Calu3 (cell line): ENCODE measurements at places on chromosomes 6 and 20. TPM values are rescaled to one million over a fixed set of nuclear protein-coding genes. Genes with fewer than 3 reads are reported as not detected.

Gene MCM9
- total RNA-seq: 17.3 and 24.6 TPM in 2 replicates

Gene CFB
- 944 and 1,205 TPM in 2 replicates for total RNA-seq

Gene TBC1D32
- 8.4 and 8.9 TPM in 2 replicates for total RNA-seq

Gene FOXS1
- total RNA-seq: not detected in 2 replicates

Gene PGBD1
- 3.1 and 4.9 TPM in 2 replicates for total RNA-seq

Gene TNF
- 0.22 and 0.68 TPM in 2 replicates for total RNA-seq

Gene KHDC1
- 4.9 and 5.0 TPM in 2 replicates for total RNA-seq

DNA sequence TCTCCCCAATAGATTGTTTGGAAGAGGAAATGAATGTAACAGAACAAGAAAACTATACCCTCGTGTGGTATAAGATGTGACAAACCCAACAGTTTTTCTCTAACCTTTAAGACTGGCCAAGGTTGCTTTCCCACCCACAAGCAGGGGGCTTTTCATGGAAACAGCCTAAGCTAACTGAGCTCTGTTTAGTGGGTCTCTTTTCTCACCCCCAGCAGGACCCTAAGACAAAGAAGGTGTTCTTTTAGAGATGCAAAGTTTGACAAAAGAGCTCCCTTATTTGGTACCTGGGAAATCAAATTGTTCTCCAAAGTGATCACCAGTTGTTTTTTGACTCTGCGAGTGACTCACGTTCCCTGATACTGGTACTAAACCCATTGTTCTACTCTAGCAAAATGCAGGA lies 59.1 kb downstream of the MBOAT1 start:
- DNase-seq: no peak
- H3K4me1 ChIP-seq: peaks cover 11% of the 10 kb centered on the region
- H3K27me3 ChIP-seq: no peaks in the 10 kb centered on the region
- no peak overlapping the region for H3K27ac ChIP-seq

GRCh38 chr6:156949376-156949775 lies 172.2 kb downstream of the ARID1B start:
- peaks cover 5% of the 10 kb centered on the region for H3K36me3 ChIP-seq
- no peak overlapping the region for H3K4me3 ChIP-seq
- peak overlapping the region; percentile 84 for H3K27ac ChIP-seq
- peaks cover 8% of the 10 kb centered on the region for H3K4me1 ChIP-seq
- H3K27me3 ChIP-seq: no peaks in the 10 kb centered on the region
- DNase-seq: peak; percentile 41

DNA sequence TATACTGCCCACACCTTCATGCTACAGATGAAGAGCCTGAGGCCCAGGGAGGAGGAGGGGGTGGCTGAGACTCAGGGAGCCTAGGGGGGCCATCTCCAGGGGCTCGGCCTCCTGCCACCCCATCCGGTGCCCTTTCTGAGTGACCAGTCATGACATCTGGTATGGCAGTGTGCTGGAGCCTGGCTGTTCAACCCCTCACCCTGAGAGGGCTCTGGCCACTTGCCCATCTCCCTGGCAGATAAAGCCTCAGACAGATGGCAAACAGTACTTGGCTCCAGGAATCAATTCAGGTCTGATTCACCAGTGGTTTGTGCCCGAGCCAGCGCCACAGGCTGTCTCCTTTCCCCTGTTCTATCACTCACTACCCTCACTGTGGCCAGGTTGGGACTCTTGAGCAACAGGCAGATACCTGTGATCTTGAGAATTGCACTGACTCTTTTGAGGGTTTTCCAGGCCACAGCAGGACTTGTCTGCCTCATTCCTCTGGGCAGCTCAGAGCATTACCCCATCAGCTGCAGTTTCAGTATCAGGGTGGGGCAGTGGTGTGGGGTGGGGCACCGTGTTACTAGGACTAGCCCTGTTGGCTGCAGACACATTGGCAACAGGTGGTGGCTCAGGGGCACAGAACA lies 22.8 kb downstream of the SRSF3 start:
- H3K36me3 ChIP-seq: peaks cover 37% of the 10 kb centered on the region
- H3K4me1 ChIP-seq: peaks cover 19% of the 10 kb centered on the region
- no peaks in the 10 kb centered on the region for H3K27me3 ChIP-seq
- H3K4me3 ChIP-seq: no peak overlapping the region
- DNase-seq: peak; percentile 84

- peaks cover 27% of the 10 kb centered on the region for H3K4me1 ChIP-seq
- no peaks in the 10 kb centered on the region for H3K36me3 ChIP-seq
- DNase-seq: no peak
- no peak overlapping the region for H3K4me3 ChIP-seq
- H3K27me3 ChIP-seq: no peaks in the 10 kb centered on the region
Measured at GRCh38 chr20:6693178-6693807, 74.2 kb upstream of the BMP2 start.

DNA sequence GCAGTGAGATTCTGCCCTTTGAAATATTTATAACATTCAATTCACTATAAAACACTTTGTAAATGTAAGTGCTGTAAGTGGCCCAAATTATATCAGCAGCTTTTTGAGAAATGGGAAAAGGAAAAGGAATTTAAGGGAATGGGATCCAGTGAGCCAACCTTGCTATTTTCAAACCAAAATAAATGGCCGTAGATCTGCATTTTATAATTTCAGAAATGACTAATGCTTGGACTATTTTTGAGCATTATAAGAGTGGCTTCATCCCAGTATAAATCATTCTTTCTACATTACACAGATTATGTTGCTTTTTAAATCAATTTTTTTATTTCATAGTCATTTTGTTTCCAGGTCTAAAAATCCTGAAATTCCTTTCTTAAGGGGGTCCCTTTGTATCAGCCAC lies 49.2 kb downstream of the ANKRD6 start:
- no peak overlapping the region for H3K27ac ChIP-seq
- no peaks in the 10 kb centered on the region for H3K27me3 ChIP-seq
- H3K4me1 ChIP-seq: no peaks in the 10 kb centered on the region
- H3K4me3 ChIP-seq: no peak overlapping the region
- DNase-seq: no peak
- H3K36me3 ChIP-seq: no peaks in the 10 kb centered on the region

- H3K4me1 ChIP-seq: no peaks in the 10 kb centered on the region
- no peak overlapping the region for H3K4me3 ChIP-seq
- DNase-seq: no peak
- no peak overlapping the region for H3K27ac ChIP-seq
- H3K36me3 ChIP-seq: no peaks in the 10 kb centered on the region
- peaks cover 41% of the 10 kb centered on the region for H3K27me3 ChIP-seq
Measured at GRCh38 chr6:118740372-118740771, 89.0 kb upstream of the CEP85L start.

DNA sequence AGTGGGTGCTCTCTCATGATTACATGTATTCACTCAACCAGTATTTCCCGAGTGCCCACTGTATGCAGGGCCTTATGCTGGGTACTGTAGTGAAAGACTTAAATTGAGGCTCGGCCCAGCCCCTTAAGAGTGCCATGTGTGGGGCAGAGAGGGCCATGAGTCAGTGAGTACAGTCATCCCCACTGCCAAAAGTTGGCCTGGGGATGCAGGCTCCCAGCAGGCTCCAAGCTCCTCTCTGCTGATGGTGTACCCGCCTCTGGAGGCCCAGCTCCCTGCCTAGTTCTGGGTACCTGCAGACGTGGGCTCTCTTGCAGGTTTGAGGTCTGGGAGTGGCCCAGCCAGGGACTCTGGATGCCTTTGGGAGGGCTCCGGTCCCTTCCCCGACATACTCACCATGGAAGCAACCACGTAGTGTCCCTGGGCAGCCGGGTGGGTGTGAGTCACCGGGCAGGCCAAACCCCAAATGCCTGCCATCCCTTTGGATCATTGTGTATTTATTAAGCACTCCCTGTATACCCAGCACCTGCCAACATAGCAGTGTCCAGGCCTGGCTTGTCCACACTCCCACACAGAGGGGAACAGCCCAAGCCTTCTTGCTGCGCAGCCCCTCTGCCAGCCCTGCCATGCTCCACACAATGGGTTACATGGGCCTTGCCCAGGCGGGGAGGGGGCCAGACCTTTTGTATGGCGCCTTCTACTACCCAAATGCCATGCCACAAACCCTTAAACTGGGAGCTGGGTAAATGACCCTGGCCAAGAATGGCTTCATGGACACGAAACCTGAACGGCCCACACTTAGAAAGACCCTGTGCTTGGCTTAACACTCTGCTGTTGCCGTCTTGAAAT lies 153.6 kb downstream of the VEGFA start:
- H3K4me1 ChIP-seq: peaks cover 57% of the 10 kb centered on the region
- no peaks in the 10 kb centered on the region for H3K27me3 ChIP-seq
- no peak for DNase-seq
- no peak overlapping the region for H3K4me3 ChIP-seq
- peaks cover 38% of the 10 kb centered on the region for H3K36me3 ChIP-seq

DNA sequence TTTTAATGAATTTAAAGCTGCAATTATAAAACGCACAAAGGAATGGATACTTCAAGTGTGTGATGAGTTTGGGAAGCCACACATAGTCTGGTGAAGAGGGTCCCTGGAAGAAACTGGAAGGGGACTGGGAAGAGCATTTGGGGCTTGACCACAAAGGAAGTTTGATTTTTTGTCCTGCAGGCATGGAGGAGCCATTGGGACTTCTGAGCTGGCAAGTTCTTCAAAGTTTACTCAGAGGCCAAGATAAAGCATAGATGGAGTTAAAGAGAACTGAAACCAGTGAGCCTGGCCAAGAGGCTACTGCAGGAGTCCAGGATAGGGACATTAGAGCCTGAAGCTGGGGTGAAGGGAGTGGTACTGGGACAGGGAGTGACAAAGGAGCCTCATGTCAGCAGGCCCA lies 95.0 kb downstream of the AIG1 start:
- no peaks in the 10 kb centered on the region for H3K27me3 ChIP-seq
- peaks cover 19% of the 10 kb centered on the region for H3K4me1 ChIP-seq
- no peak overlapping the region for H3K27ac ChIP-seq

DNA sequence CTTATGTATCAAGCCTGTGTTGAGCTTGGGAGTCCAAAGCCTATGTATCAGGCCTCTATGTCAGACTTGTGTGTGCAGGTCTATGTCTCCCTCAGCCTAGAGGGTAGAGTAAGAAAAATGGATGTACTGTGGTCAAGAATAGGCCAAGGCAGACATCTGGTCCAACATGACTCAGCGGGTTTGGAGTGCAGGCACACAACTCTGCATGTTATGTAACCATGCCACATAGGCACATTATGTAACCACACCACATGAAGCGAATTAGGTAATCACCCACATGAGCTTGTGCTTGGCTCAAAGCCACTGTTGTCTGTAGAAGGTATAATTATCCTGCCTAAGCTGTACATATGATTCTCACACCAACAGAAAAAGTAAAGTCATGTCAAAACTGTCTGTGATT lies 1190.5 kb upstream of the EYS start:
- H3K4me3 ChIP-seq: no peak overlapping the region
- H3K36me3 ChIP-seq: no peaks in the 10 kb centered on the region
- no peak overlapping the region for H3K27ac ChIP-seq
- DNase-seq: no peak

- H3K27ac ChIP-seq: peak overlapping the region; percentile 47
- no peak for DNase-seq
- H3K4me1 ChIP-seq: peaks cover 27% of the 10 kb centered on the region
- peaks cover 6% of the 10 kb centered on the region for H3K36me3 ChIP-seq
- no peaks in the 10 kb centered on the region for H3K27me3 ChIP-seq
- no peak overlapping the region for H3K4me3 ChIP-seq
Measured at GRCh38 chr20:10541668-10542411, 106.7 kb downstream of the SLX4IP start.

- no peak overlapping the region for H3K27ac ChIP-seq
- no peaks in the 10 kb centered on the region for H3K36me3 ChIP-seq
- no peak overlapping the region for H3K4me3 ChIP-seq
- H3K27me3 ChIP-seq: no peaks in the 10 kb centered on the region
- DNase-seq: no peak
Measured at GRCh38 chr6:122569230-122569771, 40.9 kb upstream of the PKIB start.

DNA sequence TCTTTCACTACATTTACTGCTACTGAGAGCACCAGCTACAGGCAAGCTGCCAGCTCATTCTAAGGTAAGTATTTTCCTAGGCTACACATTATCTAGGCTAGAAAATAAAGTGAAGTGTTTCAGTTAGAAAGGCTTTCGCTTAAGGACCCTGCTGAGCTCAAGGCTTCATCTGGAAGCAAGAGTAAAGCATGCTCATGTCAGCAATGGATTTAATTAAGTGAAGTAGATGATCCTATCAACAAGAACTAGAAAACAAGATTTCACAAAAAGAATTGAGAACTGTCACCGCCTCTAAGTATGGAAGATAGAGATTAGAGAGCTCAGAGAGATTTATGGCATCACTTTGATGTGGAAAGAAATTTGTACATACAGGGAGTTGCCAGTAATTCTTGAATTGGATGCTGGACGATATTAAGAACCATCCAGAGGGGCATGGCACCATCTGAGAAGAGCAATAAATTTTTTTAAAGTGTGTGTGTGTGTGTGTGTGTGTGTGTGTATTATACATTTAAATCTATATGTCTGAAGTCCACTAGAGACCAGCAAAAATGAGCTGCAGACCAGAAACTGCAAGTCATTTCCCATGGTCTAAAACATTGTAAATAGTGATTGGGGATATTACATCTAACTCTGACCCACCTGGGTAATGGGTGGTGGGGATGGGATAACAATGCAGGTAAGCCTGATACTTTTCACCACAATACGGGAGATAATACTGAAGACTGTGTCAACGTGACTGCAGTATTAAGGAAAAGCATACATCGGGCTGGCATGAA lies 105.2 kb upstream of the MAP7 start:
- no peak overlapping the region for H3K4me3 ChIP-seq
- DNase-seq: no peak

DNA sequence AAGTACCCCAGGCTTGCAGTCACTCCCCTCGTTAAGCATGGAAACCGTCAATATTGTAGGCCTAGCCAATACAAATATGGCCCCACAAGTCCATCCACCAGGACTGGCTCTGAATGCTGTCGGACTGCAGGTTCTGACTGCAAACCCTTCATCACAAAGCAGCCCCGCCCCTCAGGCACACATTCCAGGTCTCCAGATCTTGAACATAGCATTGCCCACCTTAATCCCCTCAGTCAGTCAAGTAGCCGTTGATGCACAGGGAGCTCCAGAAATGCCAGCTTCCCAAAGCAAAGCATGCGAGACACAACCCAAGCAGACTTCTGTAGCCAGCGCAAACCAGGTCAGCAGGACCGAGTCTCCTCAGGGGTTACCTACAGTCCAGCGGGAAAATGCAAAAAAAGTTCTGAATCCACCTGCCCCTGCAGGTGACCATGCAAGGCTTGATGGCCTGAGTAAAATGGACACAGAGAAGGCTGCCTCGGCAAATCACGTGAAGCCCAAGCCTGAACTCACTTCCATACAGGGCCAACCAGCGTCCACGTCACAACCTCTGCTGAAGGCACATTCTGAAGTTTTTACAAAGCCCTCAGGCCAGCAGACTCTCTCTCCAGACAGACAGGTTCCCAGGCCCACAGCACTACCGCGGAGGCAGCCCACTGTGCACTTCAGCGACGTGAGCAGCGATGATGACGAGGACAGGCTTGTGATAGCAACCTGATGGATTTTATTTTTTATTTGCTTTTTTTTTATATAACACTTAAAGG lies 126.2 kb upstream of the EDN1 start:
- no peak overlapping the region for H3K4me3 ChIP-seq
- no peaks in the 10 kb centered on the region for H3K4me1 ChIP-seq
- H3K27ac ChIP-seq: no peak overlapping the region
- no peaks in the 10 kb centered on the region for H3K27me3 ChIP-seq
- no peak for DNase-seq
- H3K36me3 ChIP-seq: peaks cover 6% of the 10 kb centered on the region

DNA sequence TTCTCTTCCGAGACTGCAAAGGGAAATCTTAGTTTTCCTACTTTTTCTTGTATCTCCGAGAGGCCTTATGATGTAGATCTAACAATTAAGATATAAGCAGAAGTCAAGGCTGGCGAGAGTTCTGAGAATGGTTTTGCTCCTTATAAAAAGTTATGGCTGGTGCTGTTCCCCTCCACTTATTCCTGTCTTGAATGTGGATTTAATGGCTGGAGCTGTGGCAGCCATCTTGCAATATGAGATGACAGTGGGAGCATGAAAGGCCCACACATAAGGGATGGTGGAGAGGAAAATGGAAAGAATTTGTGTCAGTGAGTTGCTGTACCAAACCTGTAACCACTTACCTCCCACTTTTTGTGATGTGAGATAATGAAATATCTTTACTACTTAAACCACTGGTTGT lies 124.6 kb upstream of the SLC22A23 start:
- H3K36me3 ChIP-seq: no peaks in the 10 kb centered on the region
- H3K27me3 ChIP-seq: peaks cover 34% of the 10 kb centered on the region
